Left colon (tissue), 2 donors: ENCODE measurements at places on chromosomes 6 and 20. TPM values are rescaled to one million over a fixed set of nuclear protein-coding genes. Genes with fewer than 3 reads are reported as not detected.

The CRISP2 gene
- total RNA-seq: not detected

The MYLK2 gene
- total RNA-seq: not detected

The SLC44A4 gene
- total RNA-seq: 763 TPM

The FHL5 gene
- total RNA-seq: 3.4 TPM

The MTCH1 gene
- total RNA-seq: 142 TPM

The PLCB4 gene
- 58.2 TPM for total RNA-seq

The C6orf52 gene
- not detected for total RNA-seq

The FABP7 gene
- not detected for total RNA-seq

The GPR63 gene
- total RNA-seq: 1.1 TPM

The MMP24 gene
- 0.09 TPM for total RNA-seq

The MYH7B gene
- 1.2 TPM for total RNA-seq

The MUC22 gene
- not detected for total RNA-seq

The SLC17A3 gene
- total RNA-seq: not detected

The WFDC2 gene
- 124 TPM for total RNA-seq

The RNF217 gene
- total RNA-seq: 8.6 TPM

The ADGRF1 gene
- total RNA-seq: 2.1 TPM

The HAO1 gene
- total RNA-seq: not detected

The EYA4 gene
- total RNA-seq: 0.56 TPM

The FOXP4 gene
- total RNA-seq: 39.4 TPM

The BTNL2 gene
- not detected for total RNA-seq

The CRYBG1 gene
- total RNA-seq: 77.5 TPM

The OLIG3 gene
- total RNA-seq: not detected

The GGTLC1 gene
- total RNA-seq: not detected

The TCF15 gene
- not detected for total RNA-seq

The TMEM151B gene
- total RNA-seq: 0.31 TPM

The MAS1L gene
- total RNA-seq: 0.28 TPM

The BHLHE23 gene
- not detected for total RNA-seq

The NOTCH4 gene
- 4.3 TPM for total RNA-seq

The CENPW gene
- 10.1 TPM for total RNA-seq

The GPR6 gene
- total RNA-seq: not detected

The SYNDIG1 gene
- total RNA-seq: 0.45 TPM

The LIN28B gene
- total RNA-seq: not detected

The ZBP1 gene
- 6.8 TPM for total RNA-seq

The GTF3C6 gene
- total RNA-seq: 77.2 TPM

The PRL gene
- not detected for total RNA-seq

The NEU1 gene
- total RNA-seq: 33.1 TPM

The MAP1LC3A gene
- total RNA-seq: 42.8 TPM

The TULP1 gene
- not detected for total RNA-seq

The TRIM40 gene
- total RNA-seq: 30.7 TPM

The TLDC2 gene
- 27.7 TPM for total RNA-seq

The CRISP1 gene
- total RNA-seq: not detected

The ULBP2 gene
- 0.31 TPM for total RNA-seq

The IDH3B gene
- 104 TPM for total RNA-seq

The FAM209B gene
- total RNA-seq: not detected

The PSORS1C1 gene
- total RNA-seq: 4.9 TPM

The CCR6 gene
- 0.31 TPM for total RNA-seq

The SNTA1 gene
- total RNA-seq: 8.3 TPM

The CLVS2 gene
- total RNA-seq: 0.06 TPM

The RNF182 gene
- 0.06 TPM for total RNA-seq

The CFAP206 gene
- not detected for total RNA-seq
